ENCODE measurements at places on chromosomes 16 and 17.

- no peak for DNase-seq
Measured at GRCh38 chr16:88363239-88363891, 19.4 kb upstream of the ZNF469 start.

DNA sequence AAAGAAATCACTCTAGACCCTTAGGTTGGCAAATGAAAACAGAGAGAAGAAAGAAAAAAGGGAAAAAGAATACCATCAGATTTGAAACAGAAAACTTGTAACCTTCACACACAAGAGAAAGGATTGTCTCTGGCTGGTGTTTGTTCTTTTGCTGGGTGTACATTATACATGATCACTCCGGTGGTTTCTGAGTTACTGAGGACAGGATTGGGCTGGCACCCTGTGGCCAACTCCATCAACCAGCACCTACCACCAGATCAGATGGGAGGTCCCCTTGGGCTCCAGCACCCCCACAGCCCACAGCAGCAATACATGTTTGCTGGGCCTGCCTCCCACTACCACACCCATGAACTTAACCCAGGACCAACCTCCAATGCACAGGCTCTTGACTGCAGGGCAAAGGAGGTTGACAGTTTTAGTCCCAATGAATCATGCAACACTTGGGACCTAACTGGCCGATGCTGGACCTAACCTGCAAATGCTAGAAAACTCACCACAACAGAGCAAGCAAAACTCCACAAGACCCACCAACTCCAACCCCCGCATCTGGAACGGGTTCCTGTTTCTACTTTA is 308.3 kb downstream of the SOX9 start:
- DNase-seq: no peak

- DNase-seq: peak; percentile 3
Measured at GRCh38 chr17:69246726-69247375, 18.2 kb upstream of the ABCA10 start.

GRCh38 chr17:35849469-35850348 is 19.0 kb downstream of the HEATR9 start:
- peak; percentile 34 for DNase-seq

DNA sequence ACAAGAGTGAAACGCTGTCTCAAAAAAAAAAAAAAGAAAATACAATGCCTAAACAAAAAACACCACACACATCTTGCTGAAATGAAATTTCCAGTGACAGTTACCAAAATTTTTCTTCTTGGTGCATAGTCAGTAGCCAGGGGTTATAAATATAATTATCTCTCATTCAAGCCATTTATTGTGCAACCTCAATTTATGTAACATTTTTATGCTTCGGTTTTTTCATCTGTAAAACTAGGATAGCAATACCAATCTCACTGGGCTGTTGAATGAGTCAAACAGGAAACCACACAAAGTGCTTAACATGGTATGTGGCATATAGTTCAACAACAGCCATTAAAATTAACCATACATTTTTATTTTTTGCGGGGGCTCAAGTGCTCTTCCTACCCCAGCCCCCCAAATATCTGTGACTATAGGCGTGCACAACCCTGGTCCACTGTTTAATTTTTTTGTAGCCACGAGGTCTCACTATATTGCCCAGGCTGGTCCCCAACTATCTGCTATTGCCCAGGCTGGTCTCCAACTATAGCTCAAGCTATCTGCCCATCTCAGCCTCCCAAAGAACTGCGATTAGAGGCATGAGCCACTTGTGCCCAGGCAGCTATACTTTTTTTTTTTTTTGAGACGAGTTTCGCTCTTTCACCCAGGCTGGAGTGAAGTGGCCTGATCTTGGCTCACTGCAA is 2.6 kb downstream of the COG4 start:
- DNase-seq: no peak

- no peak for DNase-seq
Measured at GRCh38 chr16:54931120-54932014, 702 bp downstream of the IRX5 start.

All from NCI-H446 (cell line).